ENCODE measurements at places on chromosomes 16 and 17. TPM values are rescaled to one million over a fixed set of nuclear protein-coding genes. Genes with fewer than 3 reads are reported as not detected.

- DNase-seq, result peak; percentile 89
These were observed 5.4 kb upstream of the NFATC3 start for GRCh38 chr16:68079626-68080344.

DNA sequence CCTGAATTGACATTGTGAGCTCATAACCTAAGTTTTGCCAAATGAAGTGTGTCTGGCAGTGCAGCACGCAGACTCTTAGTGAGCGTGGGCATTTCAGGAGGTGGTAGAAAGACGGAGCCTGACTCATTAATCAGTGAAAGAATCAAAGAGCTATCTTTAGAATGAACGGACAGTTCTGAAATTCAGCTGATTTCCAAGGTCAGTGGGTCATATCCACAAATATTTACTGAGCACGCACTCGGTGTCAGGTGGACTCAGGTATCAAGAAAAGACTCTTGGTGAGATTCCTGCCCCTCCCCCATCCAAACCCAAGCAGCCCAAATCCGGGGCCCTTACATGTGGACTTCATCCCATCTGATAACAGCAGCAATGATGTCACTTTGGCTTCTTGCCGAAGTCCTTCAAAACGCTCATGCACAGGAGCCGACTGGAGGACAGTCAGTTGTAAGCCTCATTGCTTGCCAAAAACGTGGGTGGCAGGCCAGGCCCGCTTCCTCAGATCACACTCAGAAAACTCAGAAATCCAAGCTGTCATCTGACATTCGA lies 185.8 kb downstream of the HS3ST3A1 start:
- no peak for DNase-seq

DNA sequence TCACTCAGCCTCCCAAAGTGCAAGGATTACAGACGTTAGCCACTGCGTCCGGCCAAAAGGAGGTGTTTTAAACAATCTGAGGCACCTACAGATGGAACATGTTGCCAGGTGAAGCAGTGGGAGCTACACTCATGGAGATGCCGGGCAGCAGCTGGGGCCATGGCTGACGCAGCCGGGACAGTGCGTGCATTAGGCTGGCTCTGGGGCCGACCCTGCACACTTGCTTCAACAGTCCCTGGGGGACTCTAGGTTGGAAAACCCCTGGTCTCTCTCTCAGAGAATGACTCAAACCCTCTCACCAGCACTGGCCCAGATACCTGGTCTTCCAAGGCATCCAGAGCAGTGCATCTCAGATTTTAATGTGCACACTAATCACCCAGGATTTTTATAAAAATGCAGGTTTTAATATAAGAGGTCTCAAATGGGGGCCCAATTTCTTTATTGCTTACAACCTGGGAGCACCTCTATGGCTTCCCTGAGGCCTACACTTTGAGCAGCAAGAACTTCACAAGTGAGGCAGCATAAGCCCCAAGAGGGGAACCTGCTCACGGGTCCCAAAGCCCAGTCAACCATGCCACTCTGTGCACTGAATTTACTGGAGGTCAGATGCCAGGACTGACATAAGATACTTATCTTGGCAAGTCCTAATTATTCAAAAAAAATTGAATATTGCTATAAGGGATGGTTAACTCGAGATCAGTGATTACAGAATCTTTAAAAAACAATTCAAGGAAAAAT lies 70.8 kb upstream of the TRAP1 start:
- no peak for DNase-seq

- no peak for DNase-seq
These were observed 36.7 kb downstream of the KIAA0753 start for GRCh38 chr17:6603744-6604325.

DNA sequence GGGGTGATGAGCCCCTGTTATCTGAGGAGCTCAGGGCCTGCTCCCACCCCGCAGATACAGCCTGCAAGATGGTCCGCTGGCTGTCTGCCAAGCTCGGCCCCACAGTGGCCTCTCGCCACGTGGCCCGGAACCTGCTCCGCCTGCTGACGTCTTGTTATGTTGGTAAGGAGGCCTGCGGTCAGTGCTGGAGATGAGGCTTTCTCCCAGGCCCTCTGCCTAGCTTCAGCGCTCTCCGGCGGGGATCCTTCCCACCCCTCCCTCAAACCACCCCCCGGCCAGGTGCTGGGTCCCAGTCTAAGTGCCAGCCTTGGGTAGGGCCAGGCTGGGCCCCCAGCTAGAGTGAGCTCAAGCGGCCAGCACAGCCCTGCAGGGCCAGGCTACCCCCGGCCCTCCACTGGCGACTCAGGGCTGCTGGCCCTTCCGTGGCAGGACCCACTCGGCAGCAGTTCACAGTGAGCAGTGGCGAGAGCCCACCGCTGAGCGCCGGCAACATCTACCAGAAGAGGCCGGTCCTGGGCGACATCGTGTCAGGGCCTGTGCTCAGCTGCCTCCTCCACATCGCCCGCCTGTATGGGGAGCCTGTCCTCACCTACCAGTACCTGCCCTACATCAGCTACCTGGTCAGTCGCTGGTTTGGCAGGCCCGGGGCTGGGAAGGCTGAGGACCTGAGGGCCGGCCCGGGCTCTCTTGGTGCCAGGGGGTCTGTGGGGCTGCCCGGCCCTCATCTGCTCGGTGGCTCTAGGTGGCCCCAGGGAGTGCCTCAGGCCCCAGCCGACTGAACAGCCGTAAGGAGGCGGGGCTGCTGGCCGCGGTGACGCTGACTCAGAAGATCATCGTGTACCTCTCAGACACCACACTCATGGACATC lies 6.1 kb downstream of the WDR81 start:
- peak; percentile 87 for DNase-seq

DNA sequence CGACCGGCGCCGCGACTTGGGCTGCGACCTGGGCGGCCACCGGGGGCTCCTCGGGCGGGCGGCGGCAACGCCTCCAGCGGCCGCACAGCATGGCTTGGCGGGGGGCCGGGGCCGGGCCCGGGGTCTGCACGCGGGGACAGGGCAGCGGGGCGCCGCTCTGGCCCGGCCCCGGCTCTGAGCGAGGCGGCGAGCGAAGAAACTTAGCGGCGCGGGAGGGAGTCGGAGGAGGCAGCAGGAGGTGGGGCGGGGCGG lies at the start of gene PLCD3:
PLCD3 (minus strand) TSS at position 196 of the 252 bp plus-strand sequence; CDS start at position 91, 105 bp downstream.
- no peak for DNase-seq

GRCh38 chr17:55794725-55795482 lies 44.1 kb downstream of the PCTP start:
- DNase-seq, result no peak

- DNase-seq, result no peak
These were observed 3.1 kb upstream of the WWOX start for GRCh38 chr16:78096386-78096785.

- DNase-seq, result no peak
These were observed 4.3 kb upstream of the CCL22 start for GRCh38 chr16:57354311-57354710.

DNA sequence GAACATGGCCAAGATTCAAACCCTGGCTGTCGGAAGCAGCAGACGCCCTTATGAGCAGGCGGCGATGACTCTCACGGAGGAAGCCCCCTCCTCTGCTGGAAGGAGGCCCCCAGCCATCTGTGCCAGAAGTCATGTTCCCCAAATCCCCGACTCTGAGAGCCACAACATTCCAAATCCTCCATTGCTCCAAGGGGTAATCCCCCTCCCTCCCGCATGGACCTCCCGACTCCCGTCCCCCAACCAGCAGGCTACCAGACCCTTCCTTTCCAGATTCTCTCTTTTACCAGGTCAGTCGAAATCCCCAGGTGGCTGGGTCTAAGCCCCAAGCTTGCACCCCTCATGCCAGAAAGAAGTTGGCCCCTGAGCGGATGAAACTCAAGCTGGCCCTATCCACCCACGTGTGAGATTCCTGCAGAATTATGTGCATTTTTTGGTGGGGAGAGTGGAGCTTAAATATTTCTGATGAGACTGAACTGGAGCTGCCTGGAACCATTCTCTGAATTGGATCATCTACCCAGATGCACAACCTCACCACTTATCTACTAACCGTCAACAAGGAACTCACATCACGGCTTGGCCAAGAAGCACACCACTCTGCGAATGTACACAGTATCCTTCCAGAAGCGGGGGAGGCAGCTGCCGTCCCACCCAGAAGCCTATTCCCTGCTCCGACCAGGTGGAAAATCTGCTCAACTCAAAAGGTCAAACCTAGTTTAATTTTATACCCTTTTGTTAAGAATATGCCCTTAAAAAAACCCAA lies 283.5 kb downstream of the C16orf95 start:
- DNase-seq, result peak; percentile 69

GRCh38 chr17:72193391-72194106 lies 72.7 kb downstream of the SOX9 start:
- DNase-seq, result no peak

GRCh38 chr16:64469906-64470702 lies 651.8 kb downstream of the CDH11 start:
- no peak for DNase-seq

GRCh38 chr16:972316-973002 lies 1.7 kb upstream of the LMF1 start:
- no peak for DNase-seq

DNA sequence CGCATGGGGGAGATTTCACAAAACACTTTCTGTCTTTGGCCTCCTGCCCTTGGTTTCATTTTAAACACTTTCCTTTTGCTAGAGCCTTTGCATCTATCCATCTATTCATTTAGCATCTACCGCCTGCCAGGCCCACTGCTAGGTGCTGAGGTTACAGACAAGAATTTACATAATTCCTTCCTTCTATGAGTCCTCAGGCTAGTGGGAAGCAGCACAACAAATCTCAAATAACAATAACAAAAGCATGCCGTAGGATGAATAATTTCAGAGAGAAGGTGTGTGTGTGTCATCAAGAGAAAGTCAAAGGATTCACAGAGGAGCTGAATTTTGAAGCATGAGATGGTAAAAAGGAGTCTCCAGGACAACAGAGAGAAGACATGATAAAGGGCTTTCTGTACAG lies 6.1 kb upstream of the SLC46A1 start:
- DNase-seq, result no peak

GRCh38 chr17:1180958-1181752 lies 1.4 kb upstream of the ABR start:
- DNase-seq, result no peak

- DNase-seq, result no peak
These were observed 47.9 kb downstream of the CBFA2T3 start for GRCh38 chr16:88929091-88929445.

DNA sequence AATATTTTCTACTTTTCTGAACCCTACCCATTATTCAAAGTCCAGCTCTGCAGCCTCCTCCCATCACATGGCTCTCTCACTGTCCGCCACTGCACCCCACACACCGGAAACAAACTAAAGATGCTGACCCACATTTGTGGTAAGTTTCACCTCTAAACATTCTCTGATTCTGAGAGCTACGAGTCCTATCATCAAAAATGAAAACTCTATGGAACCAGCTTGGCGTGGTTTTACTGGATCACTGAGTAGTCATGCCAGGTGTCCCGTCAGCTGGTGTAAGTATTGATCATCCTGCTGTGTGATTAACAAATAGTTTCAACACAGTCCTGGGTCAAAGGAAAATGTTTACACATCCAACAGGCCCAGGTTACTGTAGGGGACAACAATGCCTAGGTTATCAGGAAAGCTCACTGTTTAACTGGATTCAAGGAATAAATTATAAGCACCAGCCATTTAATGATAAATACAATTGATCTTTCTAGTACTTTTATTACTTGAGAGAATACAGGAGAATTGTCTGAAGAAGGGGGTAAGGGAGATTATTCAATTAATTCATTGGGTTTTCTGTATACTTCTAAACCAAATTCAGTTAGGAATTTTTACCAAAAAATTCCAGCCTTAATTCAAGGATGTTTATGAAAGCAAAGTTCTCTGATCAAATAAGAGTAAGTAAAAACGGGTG lies 33.9 kb downstream of the CYTH1 start:
- DNase-seq, result no peak

DNA sequence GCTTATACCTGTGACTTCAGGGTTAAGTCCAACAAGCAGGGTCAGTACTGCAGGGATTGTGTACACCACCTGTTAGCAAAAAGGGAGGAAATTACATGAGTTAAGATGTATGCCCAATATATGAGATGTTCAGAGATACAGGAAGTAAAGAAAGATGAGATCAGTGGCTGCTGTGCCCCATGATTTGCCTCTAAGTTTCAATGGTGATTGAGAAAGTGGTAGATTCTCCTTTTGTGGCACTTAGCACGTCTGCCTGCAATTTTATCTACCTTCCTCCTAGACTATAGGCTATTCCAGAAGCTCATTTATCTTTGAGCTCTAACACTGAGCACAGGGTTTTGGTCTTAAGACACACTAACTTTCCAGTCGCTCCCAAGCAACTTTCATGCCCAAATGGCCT lies 3.6 kb downstream of the TMEM220 start:
- DNase-seq, result no peak

GRCh38 chr17:48444516-48445247 lies 14.7 kb upstream of the SKAP1 start:
- DNase-seq, result no peak

DNA sequence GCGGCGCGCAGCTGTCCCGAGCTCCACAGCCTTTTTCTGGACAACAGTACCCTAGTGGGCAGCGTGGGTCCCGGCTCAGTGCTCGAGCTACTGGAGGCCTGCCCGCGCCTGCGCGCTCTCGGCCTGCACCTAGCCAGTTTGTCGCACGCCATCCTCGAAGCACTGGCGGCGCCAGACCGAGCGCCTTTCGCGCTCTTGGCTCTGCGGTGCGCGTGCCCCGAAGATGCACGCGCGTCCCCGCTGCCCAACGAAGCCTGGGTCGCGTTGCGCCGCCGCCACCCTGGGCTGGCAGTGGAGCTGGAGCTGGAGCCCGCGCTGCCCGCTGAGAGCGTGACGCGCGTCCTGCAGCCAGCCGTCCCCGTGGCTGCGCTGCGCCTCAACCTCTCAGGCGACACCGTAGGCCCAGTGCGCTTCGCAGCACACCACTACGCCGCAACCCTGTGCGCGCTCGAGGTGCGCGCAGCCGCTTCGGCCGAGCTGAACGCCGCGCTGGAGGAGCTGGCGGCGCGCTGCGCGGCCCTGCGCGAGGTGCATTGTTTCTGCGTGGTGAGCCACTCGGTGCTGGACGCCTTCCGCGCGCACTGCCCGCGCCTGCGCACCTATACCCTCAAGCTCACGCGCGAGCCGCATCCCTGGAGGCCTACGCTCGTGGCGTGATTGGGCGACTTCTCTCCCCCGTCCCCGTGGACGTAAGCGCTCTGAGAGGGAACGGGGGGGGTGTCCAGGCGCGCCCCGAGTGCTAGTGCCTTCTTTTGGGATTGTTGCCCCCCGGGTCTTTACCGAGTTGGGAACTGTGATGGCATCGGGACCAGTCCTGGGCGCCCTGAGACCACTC lies 1.2 kb upstream of the HSF4 start:
- DNase-seq, result no peak

GRCh38 chr16:88983771-88984687 lies 7.0 kb upstream of the CBFA2T3 start:
- DNase-seq, result no peak

OR3A3 gene
- not detected for total RNA-seq

CACNG5 gene
- total RNA-seq, result not detected

NPIPA3 gene
- 2.0 TPM for total RNA-seq

KRTAP4-4 gene
- total RNA-seq, result not detected

PRSS21 gene
- not detected for total RNA-seq

SECTM1 gene
- 2.0 TPM for total RNA-seq

PRR35 gene
- not detected for total RNA-seq

MLX gene
- total RNA-seq, result 43.1 TPM

EVPL gene
- total RNA-seq, result 0.05 TPM

ABCC3 gene
- total RNA-seq, result 1.9 TPM

KRT33B gene
- total RNA-seq, result not detected

HBQ1 gene
- total RNA-seq, result not detected
